Inflammatory macrophage (primary cell): ENCODE measurements at places on chromosomes 2 and 18.

- DNase-seq, result no peak
Observed at GRCh38 chr2:165573534-165574461, 104.3 kb downstream of the CSRNP3 start.

DNA sequence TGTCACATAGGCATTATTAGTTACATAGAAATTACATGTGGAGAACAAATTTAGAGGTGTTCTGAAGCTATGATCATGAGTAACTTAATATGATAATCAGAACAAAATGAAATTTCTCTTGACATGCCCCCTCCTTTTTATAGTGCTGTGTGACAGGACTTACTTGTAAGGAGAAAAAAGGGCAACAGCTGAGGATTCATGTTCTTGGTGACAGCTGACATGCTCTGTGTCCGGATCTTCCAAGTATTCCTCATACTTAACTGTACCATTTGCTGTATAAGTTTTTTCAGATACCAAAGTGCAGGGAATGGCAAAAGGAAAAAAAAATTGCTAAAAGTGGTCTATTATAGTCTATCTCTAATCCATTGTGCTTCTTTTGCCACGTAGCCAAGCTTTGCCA is 3.5 kb upstream of the MYL1 start:
- DNase-seq, result no peak

DNA sequence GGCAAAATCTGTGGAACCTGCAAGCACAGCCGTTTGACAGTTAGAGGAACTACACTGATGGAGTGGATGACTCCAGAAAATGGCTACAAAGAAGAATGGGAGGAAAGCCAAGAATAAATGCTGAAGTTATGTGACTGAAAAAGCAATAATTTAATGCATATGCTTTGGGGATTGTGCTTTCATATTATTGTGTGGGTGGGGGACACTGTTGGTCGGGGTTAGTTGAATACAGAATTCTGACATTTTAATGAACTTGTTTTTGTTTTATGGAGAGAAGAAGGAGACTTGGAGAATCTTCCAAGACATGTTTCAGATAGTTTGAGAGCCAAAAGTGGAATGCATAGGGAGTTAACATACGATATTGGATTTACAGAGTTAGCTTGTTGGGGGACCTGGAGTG is 68.5 kb downstream of the NRP2 start:
- no peak for DNase-seq

DNA sequence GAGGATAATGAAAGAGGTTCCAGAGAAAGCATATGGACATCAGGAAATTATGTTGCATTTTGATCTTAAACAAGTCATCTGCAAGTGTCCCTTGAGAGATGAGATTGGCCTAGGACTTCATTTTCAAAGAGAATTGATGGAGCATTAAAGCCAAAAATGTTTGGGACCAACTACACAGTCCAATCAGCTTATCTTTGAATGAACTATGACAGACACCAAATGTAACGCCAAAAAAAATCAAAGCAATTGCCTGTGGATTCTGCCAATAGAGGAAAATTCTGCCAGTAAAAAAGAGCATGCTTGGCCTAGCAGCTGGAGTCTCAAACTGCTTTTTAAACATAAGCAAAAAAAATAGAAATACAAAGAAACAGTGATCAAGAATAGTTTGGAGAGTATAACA is 594.5 kb upstream of the CHAC2 start:
- no peak for DNase-seq

GRCh38 chr2:72483346-72483745 is 335.7 kb upstream of the CYP26B1 start:
- DNase-seq, result no peak

GRCh38 chr2:146246736-146247523 is 1597.9 kb upstream of the ACVR2A start:
- DNase-seq, result no peak

GRCh38 chr2:135870571-135870970 is 5.7 kb downstream of the MCM6 start:
- DNase-seq, result no peak

DNA sequence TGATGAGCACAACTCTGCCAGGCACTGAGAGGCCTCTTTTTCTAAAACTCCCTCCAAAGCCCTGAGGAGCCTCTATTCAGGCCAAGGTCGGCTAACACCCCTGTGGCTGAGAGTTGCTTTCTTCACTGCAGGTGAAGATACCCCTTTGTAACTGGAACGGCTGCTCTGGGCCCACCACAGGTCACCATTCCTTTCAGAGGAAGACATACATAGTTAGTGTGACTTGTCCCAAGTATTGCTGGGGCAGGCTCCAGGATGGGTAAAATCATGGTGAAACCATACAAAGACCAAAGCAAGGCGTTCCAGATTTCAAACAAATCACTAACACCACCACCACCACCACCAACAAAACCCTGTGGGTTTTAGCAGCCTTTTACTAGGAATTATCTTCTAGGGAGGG is 36.8 kb downstream of the CHST10 start:
- no peak for DNase-seq

GRCh38 chr18:3388980-3389379 is 61.0 kb upstream of the TGIF1 start:
- no peak for DNase-seq

GRCh38 chr2:86223140-86223926 is 24.1 kb downstream of the MRPL35 start:
- DNase-seq, result no peak

DNA sequence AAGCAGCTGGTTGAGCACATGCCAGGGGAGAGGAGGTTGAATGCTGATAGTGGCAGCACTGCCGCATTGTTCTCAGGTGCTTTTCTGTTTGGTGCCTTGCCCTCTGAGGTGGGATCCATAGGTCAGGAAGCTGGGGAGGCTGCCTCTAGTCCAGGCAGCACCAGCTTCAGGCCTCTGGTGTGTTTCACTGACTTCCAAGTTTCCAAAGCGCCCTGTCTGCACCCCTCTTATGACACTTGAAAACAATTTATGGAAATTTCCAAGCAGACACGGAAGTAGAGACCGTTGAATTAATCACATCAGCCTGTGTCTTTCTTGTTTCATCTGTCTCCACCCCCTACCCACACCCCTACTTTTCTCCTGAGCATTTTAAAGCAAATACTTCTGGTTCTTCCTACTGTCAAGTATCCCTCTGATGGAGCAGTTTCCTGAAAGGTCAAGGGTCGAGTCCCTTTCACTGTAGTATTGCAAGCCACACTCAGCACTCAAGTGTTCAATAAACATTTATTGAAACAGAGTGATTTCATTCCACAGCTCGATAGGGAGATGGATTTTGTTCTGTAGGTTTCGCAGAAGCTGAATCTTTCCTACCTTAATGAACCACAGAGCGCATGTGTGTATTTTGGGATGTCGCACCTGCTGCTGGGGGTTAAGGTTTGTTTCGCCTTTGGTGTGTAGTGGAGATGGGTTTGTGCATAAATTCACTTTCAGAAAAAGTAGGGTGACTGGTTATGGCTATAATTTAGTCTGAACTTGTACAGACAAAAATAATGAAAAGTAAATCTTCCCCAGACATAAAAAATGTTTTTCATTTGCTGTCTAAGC is 21.4 kb downstream of the DGKD start:
- DNase-seq, result no peak

- no peak for DNase-seq
Observed at GRCh38 chr2:131152074-131152473, 46.9 kb downstream of the PLEKHB2 start.

DNA sequence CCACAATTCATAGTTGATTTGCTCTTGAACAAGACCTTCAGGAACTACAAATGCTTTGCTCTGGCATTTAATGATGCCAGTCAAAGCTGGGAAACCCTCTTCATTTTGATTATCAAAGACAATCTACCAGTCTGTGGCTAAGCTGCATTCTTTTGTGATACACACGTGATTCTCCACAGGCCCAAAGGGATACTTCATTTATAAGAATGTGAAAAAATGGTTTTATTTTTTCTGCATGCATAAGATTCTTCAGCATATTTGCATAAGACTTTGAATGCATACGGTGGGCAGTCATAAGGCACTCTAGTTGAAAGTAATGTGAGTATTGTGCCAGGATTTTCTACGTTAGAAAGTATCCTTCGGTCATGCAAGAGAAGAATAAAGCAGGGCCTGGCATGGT is 33.0 kb upstream of the ARL5A start:
- DNase-seq, result no peak

DNA sequence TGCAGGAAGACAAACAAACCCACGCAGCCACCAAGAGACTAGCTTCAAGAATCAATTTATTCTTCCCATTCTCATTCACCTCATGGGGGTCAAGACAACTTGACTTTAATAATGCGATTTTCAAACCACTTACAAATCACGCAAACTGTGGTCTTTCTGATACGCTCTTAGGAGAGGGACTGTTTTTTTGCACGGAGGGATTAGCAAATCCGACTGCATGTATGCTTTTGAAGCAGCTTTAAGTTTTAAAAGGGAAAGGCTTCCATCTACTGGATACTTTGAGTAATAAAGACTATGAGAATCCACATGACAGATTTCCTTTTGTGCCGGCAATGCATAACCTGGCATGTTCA is 322.9 kb upstream of the KCNJ3 start:
- peak; percentile 26 for DNase-seq

DNA sequence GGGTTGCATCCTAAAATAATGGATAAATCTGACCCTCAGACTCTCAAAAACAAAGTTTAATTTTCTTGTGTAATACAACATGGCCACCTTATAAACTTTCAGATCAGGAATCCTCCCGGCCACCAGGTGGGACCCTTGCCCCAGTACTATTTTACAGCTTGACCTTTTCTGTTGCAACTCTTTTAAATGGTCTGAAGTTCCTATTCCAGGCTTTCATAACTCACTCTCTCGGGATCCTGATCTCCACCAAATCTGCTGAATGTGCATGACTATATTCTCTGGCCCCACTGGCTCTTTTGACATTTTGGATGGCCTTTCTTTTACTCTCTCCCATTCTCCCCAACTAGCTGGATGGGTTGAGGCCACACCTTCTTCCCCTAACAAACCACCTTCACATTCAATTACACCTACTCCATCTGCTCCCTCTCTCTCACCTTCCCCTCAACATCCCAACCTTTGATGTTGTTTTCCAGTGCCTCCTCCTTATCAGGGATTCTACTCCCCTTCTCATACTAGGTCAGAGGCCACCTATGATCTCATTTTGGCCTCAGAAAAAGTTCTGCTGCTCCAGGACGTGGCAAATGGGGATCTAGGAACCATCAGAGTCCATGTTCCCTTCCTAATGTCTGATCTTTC is 70.8 kb downstream of the SESTD1 start:
- no peak for DNase-seq

GRCh38 chr2:113276761-113277425 is 1.8 kb downstream of the PAX8 start:
- DNase-seq, result no peak

GRCh38 chr18:21167641-21168377 is 56.2 kb upstream of the ROCK1 start:
- no peak for DNase-seq

GRCh38 chr2:203327901-203328759 is at the start of gene ABI2:
Gene ABI2, plus strand, starts transcription at chr2:203328394. Its CDS starts 121 bp downstream, at chr2:203328515.
- DNase-seq, result peak; percentile 58

DNA sequence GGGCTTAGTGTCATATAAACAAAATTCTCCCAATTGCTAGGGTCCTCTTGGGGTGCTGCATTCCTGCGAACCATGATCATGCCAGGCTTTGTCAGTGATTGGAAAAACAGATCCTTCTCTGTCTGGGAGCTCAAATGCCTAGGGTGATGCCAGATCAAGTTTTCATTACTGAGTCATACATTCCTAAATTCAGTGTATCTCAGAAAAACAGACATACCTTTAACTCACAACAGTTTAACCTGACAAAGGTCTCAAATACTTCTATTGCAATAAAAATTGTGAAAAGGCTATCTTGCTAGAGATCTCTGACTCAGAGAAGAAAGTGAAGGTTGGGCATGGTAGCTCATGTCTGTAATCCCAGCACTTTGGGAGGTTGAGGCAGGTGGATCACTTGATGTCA is 86.9 kb downstream of the SH3YL1 start:
- DNase-seq, result no peak

- no peak for DNase-seq
Observed at GRCh38 chr2:205948496-205948837, 137.5 kb downstream of the INO80D start.

GRCh38 chr2:43085929-43086328 is 140.5 kb downstream of the ZFP36L2 start:
- DNase-seq, result no peak

GRCh38 chr2:71746946-71747501 is 293.7 kb downstream of the DYSF start:
- DNase-seq, result no peak

GRCh38 chr2:147712051-147712450 is 132.8 kb upstream of the ACVR2A start:
- DNase-seq, result no peak

DNA sequence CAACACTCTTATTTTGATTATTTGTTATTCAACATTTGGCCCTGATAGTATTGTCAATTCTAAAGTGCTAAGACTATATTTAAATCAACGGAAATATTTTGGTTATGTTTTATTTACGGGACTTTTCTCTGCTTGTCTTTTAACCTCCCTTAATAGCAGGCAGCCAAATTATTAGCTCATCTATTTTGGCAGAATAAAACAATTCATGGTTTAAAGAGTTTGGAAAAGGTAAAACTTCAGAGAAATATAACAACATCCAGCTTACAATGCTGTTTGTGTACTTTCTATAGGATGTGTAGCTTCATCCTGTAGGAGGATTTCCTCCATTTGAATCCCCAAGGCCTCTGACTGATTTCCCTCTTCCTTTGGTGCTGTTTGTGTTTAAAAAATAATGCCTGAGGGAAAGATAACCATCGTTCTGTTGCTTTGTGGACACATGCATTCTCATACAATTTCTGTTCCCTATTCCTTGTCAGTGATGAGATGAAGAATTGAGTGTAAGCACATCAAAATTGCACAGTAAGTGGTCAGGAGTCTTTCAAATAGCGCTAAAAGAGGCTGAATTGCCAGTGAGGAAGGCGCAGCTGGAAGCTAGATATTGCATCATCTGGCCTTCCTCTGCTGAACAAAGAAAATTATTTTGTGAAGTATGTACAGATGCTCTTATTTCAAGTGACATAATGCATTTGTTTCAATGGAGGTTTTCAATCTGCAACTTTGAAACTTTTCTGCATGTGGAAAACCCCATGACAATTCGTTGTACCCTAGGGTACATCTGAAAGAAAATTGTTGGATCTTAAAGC is 80.3 kb downstream of the CD28 start:
- DNase-seq, result peak; percentile 94

- no peak for DNase-seq
Observed at GRCh38 chr2:34340307-34340706, 741.2 kb upstream of the FAM98A start.

GRCh38 chr18:55489034-55489986 is 98.7 kb downstream of the TCF4 start:
- no peak for DNase-seq

DNA sequence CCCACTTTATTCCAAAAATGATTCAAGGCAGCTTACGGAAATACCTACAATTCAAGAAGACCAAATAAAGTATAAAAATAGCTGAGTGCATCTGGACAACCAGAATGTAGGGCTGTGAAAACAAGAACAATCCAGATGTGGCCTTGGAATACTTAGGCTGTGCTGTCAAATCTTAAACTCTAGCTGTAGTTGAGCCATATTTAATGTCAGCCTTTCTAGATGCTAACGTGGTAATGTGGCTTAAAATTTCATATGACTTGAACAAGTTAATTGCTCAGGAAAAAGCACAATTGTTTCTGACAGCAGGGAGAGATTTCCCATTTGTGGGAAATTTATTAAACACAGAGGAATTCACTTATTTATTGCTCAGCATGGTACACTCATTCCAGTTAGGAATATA is 14.6 kb upstream of the NAPG start:
- DNase-seq, result no peak

GRCh38 chr2:42775186-42775585 is 11.3 kb upstream of the OXER1 start:
- no peak for DNase-seq
